ENCODE measurements at places on chromosomes 7 and 10. TPM values are rescaled to one million over a fixed set of nuclear protein-coding genes. Genes with fewer than 3 reads are reported as not detected.

DNA sequence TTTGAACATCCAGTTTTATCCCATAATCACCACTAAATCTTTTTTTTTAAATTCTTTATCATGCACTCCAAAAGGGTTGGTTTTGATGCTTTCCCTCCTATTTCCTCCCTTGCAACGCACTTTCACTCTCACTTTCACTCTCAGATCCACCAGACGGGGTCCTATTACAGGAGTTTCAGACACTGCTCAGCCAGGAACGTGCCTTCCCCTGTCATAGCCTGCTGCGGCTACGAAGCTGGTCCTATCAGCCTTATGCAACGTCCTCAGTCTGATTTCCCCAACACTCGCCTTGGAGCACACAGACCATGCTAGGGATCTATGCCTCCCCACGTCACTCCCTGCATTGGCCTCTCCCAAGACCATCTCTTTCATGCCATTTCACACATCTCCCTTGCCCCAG is 23.4 kb downstream of the ZPBP start:
- peak overlapping the region; percentile 86 for H3K27ac ChIP-seq
- peak; percentile 23 for DNase-seq
- H3K4me3 ChIP-seq, result peak overlapping the region; percentile 57

- H3K4me1 ChIP-seq, result no peaks in the 10 kb centered on the region
- no peak overlapping the region for H3K4me3 ChIP-seq
- peaks cover 6% of the 10 kb centered on the region for H3K36me3 ChIP-seq
These were observed 15.8 kb downstream of the TSPAN33 start for GRCh38 chr7:129160161-129160905.

GRCh38 chr7:98321301-98321700 is 39.8 kb downstream of the BRI3 start:
- H3K27ac ChIP-seq, result no peak overlapping the region
- no peaks in the 10 kb centered on the region for H3K27me3 ChIP-seq
- DNase-seq, result no peak
- no peak overlapping the region for H3K4me3 ChIP-seq

Gene CEP55
- 15.8 TPM for total RNA-seq

Gene SEMA3C
- 2.1 TPM for total RNA-seq

Gene TEX47
- total RNA-seq, result not detected
